ENCODE measurements at places on chromosomes 2 and 18. TPM values are rescaled to one million over a fixed set of nuclear protein-coding genes. Genes with fewer than 3 reads are reported as not detected.

GRCh38 chr2:224798180-224798579 is 82.0 kb upstream of the CCDC195 start:
- no peak for DNase-seq

DNA sequence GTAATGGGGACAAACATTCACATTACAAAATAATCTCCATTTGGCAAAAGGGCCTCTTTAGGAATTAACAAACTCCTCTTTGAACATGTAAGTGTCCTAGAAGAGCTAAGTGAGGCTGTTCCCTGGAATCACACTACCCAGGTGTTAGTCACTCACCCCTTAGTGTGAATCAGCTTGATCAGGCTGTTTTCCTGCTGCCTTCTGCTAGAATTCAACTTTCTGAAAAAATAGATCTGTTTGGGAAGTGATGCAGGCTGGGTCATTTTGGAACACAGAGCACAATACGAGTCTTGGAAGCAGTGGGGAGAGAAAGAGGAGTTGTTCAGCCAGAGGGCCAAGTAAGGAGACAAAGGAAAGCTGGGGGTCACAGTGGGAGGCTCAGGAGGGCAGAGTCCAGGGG is 40.0 kb downstream of the TTC32 start:
- no peak for DNase-seq

GRCh38 chr2:100554798-100555407 is 7.9 kb upstream of the PDCL3 start:
- no peak for DNase-seq

GRCh38 chr2:171579481-171579880 is 57.2 kb downstream of the CYBRD1 start:
- DNase-seq: no peak

- no peak for DNase-seq
Observed at GRCh38 chr2:86783615-86784339, 6.9 kb downstream of the CD8A start.

- DNase-seq: peak; percentile 49
Observed at GRCh38 chr18:26549263-26550094, 1.1 kb upstream of the KCTD1 start.

- DNase-seq: no peak
Observed at GRCh38 chr2:238915596-238915995, 67.7 kb downstream of the TWIST2 start.

DNA sequence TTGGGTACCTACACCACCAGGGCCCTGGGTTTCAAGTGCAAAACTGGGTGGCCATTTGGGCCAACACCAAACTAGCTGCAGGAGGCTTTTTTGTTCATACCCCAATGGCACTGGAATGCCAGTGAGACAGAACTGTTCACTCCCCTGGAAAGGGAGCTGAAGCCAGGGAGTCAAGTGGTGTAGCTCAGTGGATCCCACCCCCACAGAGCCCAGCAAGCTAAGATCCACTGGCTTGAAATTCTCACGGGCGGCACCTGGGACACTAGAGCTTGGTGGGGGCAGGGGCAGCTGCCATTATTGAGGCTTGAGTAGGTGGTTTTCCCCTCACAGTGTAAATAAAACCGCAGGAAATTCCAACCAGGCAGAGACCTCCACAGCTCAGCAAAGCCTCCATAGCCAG is 46.0 kb upstream of the FAM110C start:
- DNase-seq: no peak

GRCh38 chr2:62800618-62801017 is 95.1 kb downstream of the EHBP1 start:
- DNase-seq: no peak

DNA sequence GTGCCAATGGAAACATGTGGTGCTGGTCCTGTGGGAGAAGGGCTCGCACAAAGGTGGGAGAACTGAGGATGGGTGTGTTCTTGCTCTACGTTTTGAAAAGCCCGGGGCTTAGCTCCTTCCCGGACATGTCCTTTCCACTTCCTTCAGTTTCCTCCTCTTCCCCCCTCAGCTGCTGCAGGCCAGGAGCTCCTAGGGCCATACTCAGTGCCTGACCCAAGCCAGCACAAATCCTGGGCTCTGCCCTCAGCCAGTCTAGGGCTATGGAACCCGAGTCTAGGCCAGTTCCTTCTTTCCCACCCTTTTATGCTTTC is 1.4 kb upstream of the SIX2 start:
- no peak for DNase-seq

- no peak for DNase-seq
Observed at GRCh38 chr2:6647046-6647445, 218.7 kb downstream of the CMPK2 start.

GRCh38 chr2:119149611-119150010 is 8.9 kb downstream of the C1QL2 start:
- DNase-seq: no peak

GRCh38 chr2:161474920-161475319 is 58.8 kb downstream of the TBR1 start:
- no peak for DNase-seq

DNA sequence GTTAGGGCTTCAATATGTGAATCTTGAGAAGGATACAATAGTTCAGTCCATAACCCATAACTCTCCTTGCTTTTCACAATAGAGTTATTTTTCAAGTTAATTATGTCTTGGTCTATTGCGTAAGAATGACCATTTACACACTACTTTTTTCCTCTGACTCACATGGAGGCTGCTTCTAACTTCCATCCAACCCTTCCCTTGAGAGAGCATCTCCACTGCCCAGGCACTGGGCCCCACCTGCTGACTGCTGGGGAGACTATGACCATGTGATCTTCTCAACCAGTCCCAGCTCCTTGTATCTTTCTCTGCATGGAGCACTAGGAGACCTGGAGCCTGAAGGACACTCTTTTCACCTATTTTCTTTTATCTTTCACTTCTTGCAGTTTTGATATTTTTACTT is 251.5 kb downstream of the GPD2 start:
- no peak for DNase-seq

DNA sequence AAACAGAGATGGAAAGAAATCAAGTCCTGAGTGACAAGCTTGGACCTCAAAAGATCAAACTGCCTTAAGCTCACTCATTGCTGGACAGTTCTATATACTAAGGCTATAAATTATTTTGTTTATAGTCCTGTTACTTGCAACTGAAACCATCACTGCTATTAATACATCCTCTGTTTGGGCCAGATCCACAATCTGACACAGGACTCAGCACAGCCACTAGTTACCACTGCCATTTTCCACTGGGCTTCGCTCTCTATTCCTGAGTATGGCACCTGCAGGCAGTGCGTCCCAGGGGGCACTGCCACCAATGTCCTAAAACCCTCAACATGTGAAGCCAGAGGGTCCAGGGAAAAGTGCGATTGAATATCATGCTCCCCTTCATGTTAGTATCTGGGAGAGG is 52.3 kb downstream of the CYP26B1 start:
- DNase-seq: no peak

- DNase-seq: no peak
Observed at GRCh38 chr2:66481100-66481549, 46.2 kb downstream of the MEIS1 start.

- no peak for DNase-seq
Observed at GRCh38 chr2:172674034-172674967, 61.3 kb upstream of the RAPGEF4 start.

- DNase-seq: peak; percentile 8
Observed at GRCh38 chr18:26575865-26576217, 27.5 kb upstream of the KCTD1 start.

DNA sequence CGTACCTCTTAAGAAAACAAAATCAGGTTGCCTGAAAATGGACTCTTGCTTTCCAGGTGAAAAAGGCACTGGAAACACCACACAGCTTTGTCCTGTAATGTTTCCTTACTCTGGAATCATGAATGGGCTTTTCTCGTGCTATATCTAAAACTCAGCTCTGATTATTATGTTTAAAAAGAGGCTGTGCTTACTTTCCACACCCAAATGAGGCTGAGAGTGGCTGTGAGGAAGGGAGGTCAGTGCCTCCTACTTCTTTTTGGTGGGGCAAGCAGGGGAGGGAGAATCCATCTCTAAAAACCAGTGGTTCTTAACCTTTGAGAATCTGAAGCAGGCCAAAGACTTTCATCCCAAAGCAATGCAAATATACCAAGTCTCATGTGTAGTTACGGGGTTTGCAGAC is 148.6 kb downstream of the FAM210A start:
- no peak for DNase-seq

- no peak for DNase-seq
Observed at GRCh38 chr2:27724191-27724590, 47.3 kb upstream of the MRPL33 start.

DNA sequence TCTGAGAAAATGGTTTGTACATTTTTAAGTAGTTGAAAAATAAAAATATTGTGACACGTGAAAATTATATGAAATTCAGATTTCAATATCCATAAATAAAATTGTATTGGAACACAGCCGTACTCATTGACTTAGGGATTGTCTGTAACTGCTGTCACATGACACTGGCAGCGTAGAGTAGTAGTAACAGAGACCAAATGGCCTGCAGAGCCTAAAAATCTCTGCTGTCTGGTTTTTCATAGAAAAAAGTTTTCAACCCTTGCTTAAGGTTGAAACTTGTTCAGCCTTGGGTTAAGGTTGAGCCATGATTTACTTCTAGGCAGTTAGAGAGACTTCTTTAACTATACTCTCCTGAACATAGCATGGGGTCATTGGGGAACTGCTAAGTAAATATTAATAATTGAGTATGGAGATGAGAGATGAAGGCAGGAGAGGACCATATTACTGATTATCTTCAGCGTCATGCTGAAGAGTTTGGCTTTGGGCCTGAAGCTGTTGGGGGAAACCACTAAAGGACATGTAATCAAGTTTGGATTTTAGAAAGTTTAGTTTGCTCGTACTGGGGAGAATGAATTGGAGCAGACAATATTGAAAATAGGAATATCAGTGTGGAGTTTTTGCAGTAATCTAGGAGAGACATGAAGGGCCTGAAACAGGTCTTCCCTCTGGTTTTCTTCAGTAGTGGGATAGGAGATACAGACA is 16.2 kb downstream of the EML4 start:
- DNase-seq: no peak

DNA sequence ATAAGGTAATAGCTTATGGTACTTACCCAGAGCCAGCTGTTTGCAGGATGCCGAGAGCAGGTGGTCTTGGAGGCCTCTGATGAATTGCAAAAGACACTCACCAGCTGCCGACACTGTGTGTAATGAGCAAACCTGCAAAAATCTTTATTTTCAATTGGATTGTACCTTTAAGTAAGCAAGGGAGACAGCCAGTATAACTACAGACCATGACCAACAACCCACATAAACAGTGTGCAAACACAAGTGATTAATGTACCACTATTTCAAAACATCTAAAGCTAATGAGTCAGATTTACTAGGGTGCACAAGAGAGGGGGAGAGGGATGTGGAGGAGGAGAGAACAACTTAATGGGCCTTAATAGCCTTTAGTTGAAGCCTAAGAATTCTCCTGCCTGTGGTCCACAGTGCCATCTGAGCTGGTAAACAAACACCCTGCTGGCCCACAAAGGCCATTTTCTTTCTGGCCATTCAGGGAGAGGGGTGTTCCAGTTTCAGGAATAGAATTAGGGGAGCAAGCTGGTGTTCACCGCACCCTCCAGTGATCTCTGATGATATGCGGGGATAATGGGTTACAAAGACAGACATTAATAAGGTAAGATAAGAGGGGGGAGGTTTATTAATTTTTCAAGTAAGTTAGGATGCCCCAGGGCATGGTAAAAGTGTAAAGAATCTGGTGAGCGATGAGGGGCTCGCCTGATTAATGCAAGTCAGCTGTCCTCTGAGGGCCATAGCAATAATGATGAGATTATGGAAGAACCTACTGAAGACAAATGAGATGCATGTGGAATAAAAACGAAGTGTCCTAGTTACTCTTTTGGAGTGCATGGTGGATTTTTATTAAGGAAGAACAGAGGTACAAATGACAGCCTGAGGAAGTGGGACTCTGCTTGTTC is 196.4 kb downstream of the HRH4 start:
- no peak for DNase-seq

DNA sequence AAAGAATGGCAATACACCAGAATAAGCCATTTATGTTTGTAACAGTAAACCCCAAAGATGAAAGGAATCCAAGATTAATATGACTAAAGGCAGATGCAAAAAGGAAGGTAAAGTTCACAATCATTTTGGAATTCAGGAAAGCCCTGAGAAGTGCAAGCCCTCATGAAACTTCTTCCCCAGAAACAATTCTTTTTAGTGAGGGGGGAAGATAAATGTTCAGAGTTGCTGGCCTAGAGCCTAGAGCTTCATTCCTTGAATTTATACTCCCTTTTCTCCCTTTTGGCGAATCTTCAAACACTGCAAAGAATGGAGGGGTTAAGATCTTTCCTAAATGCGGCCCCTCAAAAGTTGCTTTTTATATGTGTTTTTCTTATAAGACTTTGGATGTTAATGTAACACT is 368.8 kb downstream of the MEIS1 start:
- no peak for DNase-seq

G6PC2 gene
- not detected for total RNA-seq

CCDC68 gene
- 64.8 TPM for total RNA-seq

CYP1B1 gene
- total RNA-seq: 74.7 TPM

NDC80 gene
- total RNA-seq: 32.3 TPM

PSMA8 gene
- total RNA-seq: not detected

QPCT gene
- 311 TPM for total RNA-seq

CD226 gene
- 45.5 TPM for total RNA-seq

CXCR4 gene
- total RNA-seq: not detected

ZCCHC2 gene
- total RNA-seq: 9.8 TPM

CIB4 gene
- total RNA-seq: not detected

ICA1L gene
- 6.9 TPM for total RNA-seq
